ENCODE measurements at places on chromosomes 3 and 15.

DNA sequence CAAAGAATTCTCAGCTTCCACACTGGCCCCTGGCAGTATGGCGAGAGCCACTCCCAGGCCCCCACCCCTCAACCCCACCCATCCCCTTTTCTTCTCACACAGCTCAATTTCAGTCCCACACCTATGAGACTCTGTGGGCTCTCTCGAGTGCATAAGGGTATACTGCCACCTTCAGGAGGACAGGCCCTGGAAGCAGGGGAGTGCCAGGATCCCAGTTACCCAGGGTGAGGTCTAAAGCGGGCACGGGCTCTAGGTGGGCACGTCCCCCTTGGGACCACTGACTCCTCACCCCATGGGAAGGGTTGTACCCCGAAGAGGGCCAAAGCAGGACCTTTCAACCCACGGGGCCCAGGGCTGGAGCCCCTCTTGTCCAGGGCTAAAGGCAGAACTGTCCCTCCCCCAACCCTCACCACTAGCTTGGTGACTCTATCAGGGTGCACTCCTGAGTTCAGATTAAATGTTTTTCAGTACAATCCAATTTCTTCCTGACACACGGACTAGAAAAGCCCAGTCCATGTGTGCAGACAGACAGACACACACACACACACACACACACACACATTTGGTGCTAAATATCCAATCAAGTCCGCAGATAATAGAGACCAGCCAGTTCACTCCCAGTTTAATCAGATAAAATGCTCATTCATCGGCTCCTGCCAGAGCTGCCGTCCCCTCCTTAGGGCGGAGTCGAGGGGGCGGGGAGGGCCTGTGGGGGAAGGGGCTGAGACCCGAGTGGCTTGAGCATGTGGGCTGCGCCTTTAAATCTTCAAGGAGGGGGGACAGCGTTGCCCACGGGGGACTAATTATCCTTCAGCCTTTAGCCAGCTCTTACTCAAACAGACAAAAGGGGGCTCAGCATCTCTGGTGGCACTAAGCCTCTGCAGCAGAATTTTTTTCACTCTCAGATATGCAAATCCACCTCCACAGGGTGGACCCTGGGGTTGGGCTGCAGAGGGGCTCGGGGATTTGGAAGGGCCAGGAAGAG lies 59.3 kb downstream of the CYP11A1 start:
- DNase-seq: no peak

DNA sequence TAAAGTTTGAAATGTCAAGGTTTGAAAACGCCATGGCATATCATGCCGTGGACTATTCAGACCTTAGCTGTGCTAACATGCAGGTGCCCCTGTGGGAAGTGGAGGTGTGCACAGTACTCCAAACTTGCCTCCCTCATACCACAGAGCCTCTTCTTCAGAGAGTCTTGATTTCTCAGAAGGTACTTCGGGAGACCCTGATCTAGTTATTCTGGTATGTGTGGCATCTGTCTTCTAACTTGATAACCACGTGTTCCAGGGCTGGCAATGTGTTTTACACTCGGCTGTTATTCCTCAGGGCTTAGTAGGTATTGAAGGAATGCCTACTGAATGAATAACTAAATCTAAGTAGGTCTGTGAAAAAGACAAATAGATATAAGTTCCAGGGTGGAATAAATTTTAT lies 309.9 kb downstream of the CLSTN2 start:
- DNase-seq: no peak

DNA sequence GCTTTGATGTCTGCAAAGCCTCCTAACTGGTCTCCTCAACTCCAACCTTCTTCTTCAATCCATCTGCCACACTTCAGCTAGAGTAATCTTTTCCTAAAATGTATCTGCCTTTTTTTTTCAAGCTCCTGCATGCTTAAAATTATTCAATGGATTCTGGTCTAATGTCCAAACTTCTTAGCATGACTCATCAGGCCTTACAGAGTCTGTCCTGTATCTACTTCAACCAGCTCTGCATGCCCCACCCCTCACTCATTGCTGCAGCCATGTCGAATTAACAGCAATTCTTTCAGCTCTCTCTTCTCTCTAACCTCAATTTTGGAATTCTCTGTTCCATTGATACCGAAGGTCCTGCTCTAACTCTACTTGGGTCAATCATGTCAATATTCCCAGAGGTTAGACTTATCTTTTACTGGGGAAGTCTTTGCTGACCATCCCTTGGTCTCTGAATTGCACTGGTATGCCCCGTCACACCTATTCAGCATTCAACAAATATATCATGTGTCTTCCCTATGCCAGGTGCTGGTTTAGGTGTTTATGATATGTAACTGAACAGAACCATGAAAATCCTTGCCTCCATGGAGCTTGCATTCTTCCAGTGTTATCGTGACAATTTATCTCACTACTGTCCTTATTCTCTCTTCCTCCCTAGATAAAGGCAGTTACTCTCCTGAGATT lies 88.5 kb upstream of the NANOGP8 start:
- DNase-seq: no peak

GRCh38 chr3:158709666-158710083 lies 22.6 kb downstream of the RARRES1 start:
- no peak for DNase-seq

- no peak for DNase-seq
These were observed 391.9 kb upstream of the THRB start for GRCh38 chr3:24886501-24886900.

DNA sequence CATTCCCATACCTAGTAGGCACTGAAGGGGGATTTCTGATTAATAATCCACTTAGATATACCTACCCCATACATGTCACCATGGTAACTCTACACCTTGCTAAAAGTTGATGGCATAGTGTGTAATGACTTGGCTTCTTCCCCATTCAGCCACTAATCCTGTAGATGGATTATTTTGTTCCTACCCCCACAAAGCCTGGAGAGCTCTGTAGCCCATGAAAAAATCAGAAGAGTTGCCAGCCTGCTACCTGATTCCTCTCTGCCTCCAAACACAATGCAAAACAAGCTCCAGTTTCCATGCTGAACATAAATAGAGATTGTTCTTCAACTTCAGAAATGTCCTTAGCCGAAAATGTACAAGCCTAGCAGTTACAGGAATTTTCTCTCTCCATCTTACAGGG lies 98.9 kb upstream of the PFN2 start:
- DNase-seq: no peak

Measured in HL-60 (cell line).